Sigmoid colon (tissue), 7 donors: ENCODE measurements at places on chromosomes 5 and 9.

DNA sequence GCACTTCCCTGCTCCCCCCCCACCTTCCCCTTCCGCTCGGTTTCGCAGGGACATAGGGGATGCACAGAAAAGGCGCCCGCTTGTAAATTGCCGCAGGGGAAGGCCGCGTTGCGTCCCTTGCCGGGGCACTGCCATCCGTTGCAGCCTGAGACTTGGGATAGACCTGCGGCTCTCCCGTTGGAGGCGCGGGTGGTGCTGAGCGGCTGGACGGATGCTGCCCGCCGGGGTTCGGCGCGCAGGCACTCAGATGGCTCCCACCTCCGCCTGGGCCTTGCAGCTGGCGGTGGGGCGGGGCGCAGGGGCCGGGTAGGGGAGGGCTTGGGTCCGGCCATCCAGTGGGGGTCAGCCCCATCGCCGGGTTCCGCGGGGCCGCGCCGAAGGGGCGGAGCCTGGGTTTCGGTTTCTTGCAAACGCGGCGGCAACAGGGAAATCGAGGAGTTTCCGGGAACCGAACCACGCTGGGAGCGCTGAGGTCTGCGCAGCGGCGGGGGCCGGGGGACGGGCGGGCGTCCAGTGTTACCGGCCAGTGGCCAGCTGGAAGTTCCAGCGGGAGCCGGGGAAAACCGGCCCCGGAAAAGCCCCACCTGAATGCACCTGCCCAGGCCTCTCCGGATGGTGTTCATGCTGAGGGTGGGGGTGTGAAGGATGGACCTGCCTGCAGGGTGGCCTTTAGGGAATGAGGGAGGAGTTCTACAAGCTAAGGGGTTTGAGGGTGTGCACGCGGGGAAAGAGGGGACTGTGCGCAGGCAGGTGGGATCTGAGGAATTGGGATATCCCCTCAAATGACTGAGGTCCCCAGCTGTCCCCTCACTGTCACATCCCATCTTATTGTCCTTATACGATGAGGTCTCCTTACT is 6.3 kb upstream of the IRF1 start:
- H3K4me1 ChIP-seq: no peaks in the 10 kb centered on the region
- H3K27me3 ChIP-seq: no peaks in the 10 kb centered on the region
- H3K36me3 ChIP-seq: no peaks in the 10 kb centered on the region

GRCh38 chr5:130333089-130333488 is 428.8 kb downstream of the CHSY3 start:
- H3K27ac ChIP-seq: no peak overlapping the region
- H3K27me3 ChIP-seq: no peaks in the 10 kb centered on the region
- DNase-seq: no peak
- no peaks in the 10 kb centered on the region for H3K4me1 ChIP-seq
- no peak overlapping the region for H3K4me3 ChIP-seq
- no peaks in the 10 kb centered on the region for H3K36me3 ChIP-seq

DNA sequence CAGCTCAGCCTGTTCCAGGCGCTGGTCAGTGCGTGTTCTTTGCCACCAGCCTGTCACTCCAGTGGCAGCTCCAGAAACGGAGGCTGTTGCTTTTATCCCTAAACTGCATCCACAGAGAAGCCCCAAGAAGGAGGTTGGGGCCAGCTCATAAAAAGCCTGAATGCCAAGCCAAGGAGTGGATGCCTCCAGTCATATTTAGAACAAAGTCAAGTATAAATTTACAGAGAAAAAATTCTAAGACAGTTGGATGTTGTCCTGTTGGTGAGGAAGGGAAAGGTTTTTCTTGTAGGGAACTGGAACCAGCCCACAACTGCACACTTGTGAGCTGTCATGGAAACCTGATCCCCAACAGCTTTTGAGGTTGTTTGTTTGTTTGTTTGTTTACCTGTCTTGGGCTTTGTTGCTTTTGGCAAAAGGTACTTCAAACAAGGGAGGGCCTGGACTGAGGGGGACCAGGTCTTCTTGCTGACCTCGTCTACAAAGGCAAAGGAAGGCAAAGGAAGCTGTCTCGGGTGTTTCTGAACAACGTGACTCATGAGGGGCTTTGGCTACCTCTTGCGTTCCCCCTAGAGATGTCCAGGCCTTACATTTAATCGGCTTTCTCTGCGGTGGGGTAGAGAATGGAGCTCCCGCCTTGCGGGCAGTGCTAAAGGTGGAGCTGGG is 36.7 kb downstream of the OLFML2A start:
- H3K4me3 ChIP-seq: no peak overlapping the region
- DNase-seq: no peak
- H3K4me1 ChIP-seq: peaks cover 43% of the 10 kb centered on the region

DNA sequence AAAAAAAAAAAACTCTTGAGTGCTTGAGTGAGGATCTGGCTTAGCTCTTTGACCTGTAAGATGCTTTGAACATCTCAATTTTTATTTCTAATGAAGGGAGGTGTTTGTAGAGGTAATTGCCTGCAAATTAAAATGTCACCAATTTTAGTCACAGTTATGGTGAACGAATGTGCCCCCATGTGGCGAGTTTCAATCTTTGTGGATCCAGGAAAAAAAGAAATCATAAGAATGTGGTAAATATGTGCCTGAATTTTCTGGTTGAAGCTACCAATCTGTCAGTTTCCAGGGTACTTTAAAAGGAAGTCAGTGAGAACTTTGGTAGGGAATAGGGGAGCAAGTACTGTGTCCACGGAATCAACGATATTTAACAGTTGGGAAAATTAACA is 1772.4 kb upstream of the CDH9 start:
- H3K36me3 ChIP-seq: no peaks in the 10 kb centered on the region
- no peak overlapping the region for H3K27ac ChIP-seq
- no peaks in the 10 kb centered on the region for H3K27me3 ChIP-seq
- no peak overlapping the region for H3K4me3 ChIP-seq
- H3K4me1 ChIP-seq: no peaks in the 10 kb centered on the region

DNA sequence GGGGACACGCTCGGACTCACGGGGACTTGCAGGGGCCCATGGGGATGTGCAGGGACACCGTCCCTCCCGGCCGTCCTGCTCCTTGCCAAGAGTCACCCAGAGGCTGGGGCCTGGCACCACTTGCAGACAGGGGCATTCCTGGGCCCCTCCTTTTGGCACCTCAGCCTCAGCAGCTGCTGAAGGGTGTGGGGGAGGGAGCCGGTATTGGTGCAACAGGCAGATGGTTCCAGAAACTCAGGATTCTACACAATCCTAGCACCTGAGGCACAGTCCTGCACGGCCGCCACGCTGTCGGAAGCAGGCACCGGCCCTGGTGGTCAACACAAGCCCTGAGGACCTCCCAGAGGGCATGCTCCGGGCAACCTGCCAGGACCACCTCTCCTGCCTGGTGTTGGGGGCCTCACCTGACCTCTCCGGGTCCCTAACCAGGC is 19.3 kb upstream of the SLC12A7 start:
- no peak for DNase-seq
- no peak overlapping the region for H3K4me3 ChIP-seq
- H3K27ac ChIP-seq: no peak overlapping the region
- no peaks in the 10 kb centered on the region for H3K36me3 ChIP-seq
- no peaks in the 10 kb centered on the region for H3K27me3 ChIP-seq
- no peaks in the 10 kb centered on the region for H3K4me1 ChIP-seq

GRCh38 chr5:76303921-76304320 is 99.2 kb upstream of the IQGAP2 start:
- H3K27me3 ChIP-seq: no peaks in the 10 kb centered on the region
- no peaks in the 10 kb centered on the region for H3K36me3 ChIP-seq
- H3K4me3 ChIP-seq: no peak overlapping the region
- no peak overlapping the region for H3K27ac ChIP-seq
- no peaks in the 10 kb centered on the region for H3K4me1 ChIP-seq
- DNase-seq: no peak

GRCh38 chr5:132233811-132234683 is 6.4 kb upstream of the P4HA2 start:
- H3K36me3 ChIP-seq: no peaks in the 10 kb centered on the region
- no peaks in the 10 kb centered on the region for H3K4me1 ChIP-seq
- DNase-seq: peak; percentile 29
- H3K4me3 ChIP-seq: no peak overlapping the region

DNA sequence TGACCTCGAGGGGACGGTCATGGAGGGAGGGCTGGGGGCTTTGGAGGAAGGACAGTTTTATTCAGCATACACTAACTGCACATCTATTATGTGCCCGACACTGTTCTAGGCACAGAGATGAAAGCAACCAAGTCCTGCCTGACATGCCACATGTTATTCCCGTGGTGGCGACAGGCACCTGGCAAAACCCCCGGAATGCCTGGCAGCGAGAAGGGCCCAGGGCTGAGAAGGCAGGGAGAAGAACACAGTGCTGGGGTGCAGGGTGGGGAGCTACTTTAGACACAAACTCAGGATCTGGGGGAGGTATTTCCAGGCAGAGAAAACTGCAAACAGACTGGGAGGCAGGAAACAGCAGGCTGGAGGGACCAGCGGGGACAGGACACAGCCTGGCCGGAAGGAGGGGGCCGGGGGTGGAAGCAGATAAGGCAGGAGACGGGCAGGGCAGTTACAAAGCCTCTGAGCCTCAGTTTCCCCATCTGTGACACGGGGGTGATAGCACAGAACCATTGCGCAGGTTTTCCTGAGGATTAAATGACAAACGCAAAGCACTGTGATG is 77.7 kb downstream of the STK10 start:
- peaks cover 44% of the 10 kb centered on the region for H3K4me1 ChIP-seq
- no peaks in the 10 kb centered on the region for H3K36me3 ChIP-seq
- DNase-seq: no peak
- H3K4me3 ChIP-seq: no peak overlapping the region
- H3K27ac ChIP-seq: peak overlapping the region; percentile 72

GRCh38 chr9:16126042-16126441 is 573.2 kb downstream of the CCDC171 start:
- H3K4me3 ChIP-seq: no peak overlapping the region
- no peaks in the 10 kb centered on the region for H3K36me3 ChIP-seq
- H3K27ac ChIP-seq: no peak overlapping the region
- no peak for DNase-seq
- H3K4me1 ChIP-seq: no peaks in the 10 kb centered on the region

DNA sequence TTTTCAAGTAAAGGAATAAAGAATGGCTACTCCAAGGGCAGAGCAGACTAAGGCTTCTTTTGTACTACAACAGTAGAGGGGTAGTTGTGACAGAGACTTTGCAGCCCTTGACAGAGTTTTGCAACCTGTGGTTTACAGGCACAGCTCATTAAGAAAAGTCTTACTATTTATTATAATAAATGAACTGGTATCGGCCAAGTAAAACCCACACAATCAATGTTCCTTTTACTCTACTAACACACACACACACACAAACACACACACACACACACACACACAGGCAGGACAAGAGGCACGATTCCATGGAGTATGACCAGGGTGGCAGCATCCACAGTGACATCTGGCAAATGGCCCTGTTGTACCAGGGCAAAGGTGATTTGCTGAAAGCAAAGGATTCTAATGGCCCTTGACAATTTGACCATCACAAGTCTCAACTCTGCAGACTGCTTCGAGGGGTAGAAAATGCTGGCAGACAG is 59.1 kb upstream of the GOLPH3 start:
- peak overlapping the region; percentile 76 for H3K27ac ChIP-seq
- no peak for DNase-seq
- no peaks in the 10 kb centered on the region for H3K36me3 ChIP-seq
- peaks cover 42% of the 10 kb centered on the region for H3K4me1 ChIP-seq

GRCh38 chr5:43371821-43372220 is 40.4 kb downstream of the CCL28 start:
- no peak for DNase-seq
- no peaks in the 10 kb centered on the region for H3K4me1 ChIP-seq
- no peaks in the 10 kb centered on the region for H3K36me3 ChIP-seq
- no peak overlapping the region for H3K27ac ChIP-seq
- no peaks in the 10 kb centered on the region for H3K27me3 ChIP-seq
- no peak overlapping the region for H3K4me3 ChIP-seq
